ENCODE measurements at places on chromosomes 12 and 14.
A peak's percentile ranks its signal among the peaks of the same experiment; 100 is the strongest.

- DNase-seq: no peak
Observed at GRCh38 chr12:129049917-129050316, 196.6 kb downstream of the GLT1D1 start.

GRCh38 chr14:39212693-39213092 is 21.0 kb upstream of the MIA2 start:
- no peak for DNase-seq

DNA sequence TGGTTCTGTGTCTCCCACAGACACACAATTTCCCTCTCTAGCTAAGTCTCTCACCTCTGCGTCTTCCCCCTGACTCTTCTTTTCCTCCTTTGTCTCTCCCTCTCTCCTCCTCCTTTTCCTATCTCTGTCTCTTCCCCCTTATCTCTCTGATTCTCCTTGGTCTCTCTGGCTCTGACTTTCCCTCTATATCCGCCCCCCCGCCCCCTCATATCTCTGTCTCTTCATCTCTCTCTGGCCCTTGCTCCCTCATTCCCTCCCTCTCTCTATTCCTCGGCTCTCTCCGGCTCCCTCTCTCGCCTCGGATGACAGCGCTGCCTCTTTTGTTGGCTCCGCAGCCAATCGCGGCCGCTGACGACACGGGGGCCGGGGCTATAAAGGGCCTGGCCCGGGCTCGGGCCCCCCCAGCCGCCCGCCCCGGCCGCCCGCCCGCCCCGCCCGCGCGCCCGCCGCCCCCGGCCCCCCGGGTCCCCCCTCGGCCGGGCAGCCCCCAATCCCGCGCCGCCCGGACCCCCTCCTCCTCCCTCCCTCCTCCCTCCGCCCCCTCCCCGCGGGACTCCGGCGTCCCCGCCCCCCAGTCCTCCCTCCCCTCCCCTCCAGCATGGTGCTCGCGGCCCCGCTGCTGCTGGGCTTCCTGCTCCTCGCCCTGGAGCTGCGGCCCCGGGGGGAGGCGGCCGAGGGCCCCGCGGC is at the start of gene GDF11:
Gene GDF11 (plus strand): TSS at position 404 of the 687 bp plus-strand sequence. CDS start 195 bp downstream, at position 599.
- peak; percentile 75 for DNase-seq

DNA sequence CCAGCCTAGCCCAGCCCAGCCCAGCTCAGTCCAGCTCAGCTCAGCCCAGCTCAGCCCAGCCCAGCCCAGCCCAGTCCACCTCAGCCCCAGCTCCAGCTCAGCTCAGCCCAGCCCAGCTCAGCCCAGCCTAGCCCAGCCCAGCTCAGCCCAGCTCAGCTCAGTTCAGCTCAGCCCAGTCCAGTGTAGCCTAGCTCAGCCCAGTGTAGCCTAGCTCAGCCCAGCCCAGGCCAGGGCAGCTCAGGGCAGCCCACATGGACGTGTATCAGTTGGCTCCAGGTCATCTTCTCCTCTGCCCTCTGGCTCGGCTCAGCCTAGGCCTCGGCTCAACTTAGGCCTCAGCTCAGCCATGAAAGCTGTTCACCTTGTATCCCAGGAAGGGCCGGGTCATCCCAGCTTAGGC is 64.7 kb downstream of the TMEM121 start:
- no peak for DNase-seq

- no peak for DNase-seq
Observed at GRCh38 chr12:4133636-4134447, 139.7 kb upstream of the CCND2 start.

- DNase-seq: no peak
Observed at GRCh38 chr12:6934110-6934509, 6.4 kb downstream of the ATN1 start.
